ENCODE measurements at places on chromosomes 16 and 17.

DNA sequence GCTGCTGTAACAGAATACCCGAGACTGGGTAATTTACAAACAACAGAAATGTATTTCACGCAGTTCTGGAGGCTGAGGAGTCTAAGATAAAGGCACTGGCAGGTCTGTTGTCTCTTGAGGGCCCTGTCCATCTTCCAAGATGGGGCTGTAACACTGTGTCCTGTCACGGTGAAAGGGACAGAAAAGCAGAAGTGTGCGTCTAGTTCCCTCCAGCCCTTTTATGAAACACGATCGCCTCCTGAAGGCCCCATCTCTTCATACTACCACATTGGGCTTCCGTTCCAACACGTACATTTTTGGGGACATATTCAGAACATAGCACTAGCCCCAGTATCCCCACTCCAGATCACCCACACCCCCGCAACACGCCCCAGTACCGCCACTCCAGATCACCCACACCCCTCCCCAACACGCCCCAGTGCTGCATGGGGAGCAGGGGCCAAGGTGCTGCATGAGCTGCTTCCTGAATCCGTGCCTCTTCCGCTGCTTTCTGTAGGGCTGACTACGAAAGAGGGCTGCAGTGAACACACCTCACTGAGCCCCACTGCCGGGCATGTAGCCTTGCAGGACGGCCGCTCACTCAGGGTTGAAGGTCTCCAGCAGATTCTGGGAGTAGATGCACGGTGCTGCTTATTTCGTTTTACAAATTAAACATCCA is 91.9 kb downstream of the RPTOR start:
- no peak for DNase-seq

GRCh38 chr16:64211331-64211730 is 910.5 kb downstream of the CDH11 start:
- DNase-seq, result no peak

DNA sequence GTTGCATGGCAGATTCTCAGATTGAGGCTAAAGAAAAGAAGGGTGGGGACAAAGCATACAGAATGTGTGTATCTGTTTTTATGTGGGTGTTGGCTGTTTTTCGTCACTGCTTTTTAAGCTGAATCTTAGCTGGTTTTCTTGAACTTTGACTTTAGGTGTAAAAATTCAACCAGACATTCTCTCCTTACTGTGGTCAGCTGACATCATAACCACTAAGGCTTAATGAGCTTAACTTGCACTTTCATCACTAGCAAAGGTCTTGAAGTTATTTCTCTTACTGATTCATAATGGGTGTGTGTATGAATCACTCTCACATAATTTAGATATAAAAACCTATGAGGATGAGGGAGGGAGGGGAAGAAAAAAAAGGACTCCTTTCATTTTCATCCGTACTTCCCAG is 4.0 kb upstream of the CDC6 start:
- no peak for DNase-seq

- DNase-seq, result no peak
Observed at GRCh38 chr16:69709456-69710084, 16.8 kb downstream of the NQO1 start.

DNA sequence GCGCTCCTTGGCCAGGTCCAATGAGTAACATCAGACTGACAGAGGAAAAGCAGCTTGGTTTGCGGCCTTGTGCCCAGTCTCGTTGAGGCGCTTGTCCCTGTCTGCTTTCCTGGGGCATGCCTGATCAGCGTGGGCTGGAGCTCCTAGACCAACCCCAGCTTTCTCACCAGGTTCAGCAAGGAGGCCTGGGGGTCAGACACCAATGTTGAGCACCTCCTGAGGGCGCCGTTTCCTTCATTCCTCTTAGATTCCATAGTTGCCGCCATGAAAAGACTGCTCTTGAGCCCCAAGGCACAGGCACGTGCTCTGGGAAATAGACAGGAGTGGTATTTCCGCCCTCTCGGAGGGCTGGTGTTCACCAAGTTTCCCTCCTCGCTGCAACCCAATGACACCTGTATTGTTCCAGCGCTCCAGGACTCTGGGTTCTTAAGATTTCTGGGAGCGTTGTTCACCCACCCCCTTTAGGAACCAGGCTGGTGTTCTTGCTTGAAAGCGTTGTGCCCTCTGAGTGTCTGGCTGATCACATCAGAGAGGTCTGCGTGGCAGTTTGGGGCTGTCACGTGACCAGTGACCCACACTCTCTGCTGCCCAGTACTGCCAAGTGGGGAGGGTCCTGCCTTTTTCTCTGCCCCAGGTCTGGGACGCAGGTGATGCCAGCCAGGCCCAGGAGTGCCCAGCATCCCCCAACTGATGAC is 18.0 kb downstream of the KCTD2 start:
- no peak for DNase-seq

- no peak for DNase-seq
Observed at GRCh38 chr16:25031132-25031440, 15.9 kb upstream of the ARHGAP17 start.

- no peak for DNase-seq
Observed at GRCh38 chr17:40597156-40597555, 31.9 kb upstream of the CCR7 start.

GRCh38 chr17:68613739-68614298 is 12.7 kb upstream of the FAM20A start:
- DNase-seq, result no peak

DNA sequence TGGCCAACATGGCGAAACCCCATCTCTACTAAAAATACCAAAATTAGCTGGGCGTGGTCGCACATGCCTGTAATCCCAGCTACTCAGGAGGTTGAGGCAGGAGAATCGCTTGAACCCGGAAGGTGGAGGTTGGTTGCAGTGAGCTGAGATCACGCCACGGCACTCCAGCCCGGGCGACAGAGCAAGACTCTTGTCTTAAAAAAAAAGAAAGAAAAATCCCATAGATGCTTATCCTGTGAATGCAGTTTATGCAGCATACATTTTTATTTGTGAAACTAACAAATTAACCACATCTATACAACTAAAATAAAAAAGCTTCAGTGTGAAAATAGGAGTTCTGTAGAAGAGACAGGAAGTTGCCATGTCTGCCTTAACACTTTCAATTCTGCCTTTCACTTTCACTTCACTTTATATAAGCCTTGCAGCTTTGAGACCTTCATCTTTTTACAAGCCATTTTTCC is 7.1 kb downstream of the IGSF6 start:
- DNase-seq, result no peak

GRCh38 chr17:31472137-31472536 is 80.7 kb downstream of the RAB11FIP4 start:
- DNase-seq, result no peak

DNA sequence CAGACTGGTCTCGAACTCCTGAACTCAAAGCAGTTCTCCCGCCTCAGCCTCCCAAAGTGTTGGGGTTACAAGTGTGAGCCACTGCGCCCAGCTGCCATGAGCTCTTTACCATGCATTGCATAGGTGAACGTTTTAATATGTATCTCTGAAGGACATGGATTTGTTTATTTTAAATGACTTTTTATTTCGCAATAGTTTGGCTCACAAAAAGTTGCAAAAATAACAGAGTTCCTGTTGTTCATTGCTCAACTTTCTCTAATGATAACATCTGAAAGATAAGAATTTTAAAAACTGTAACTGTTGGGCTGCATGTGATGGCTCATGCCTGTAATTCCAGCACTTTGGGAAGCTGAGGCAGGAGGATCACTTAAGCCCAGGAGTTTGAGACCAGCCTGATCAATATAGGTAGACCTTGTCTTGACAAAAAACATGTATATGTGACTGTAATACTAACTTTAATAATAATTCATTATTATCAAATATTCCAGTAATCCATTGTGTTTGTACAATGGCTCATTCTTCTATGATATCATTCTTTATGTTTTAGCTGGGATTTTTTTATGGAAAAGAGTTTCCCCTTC is 80.1 kb downstream of the ABCC1 start:
- DNase-seq, result no peak

DNA sequence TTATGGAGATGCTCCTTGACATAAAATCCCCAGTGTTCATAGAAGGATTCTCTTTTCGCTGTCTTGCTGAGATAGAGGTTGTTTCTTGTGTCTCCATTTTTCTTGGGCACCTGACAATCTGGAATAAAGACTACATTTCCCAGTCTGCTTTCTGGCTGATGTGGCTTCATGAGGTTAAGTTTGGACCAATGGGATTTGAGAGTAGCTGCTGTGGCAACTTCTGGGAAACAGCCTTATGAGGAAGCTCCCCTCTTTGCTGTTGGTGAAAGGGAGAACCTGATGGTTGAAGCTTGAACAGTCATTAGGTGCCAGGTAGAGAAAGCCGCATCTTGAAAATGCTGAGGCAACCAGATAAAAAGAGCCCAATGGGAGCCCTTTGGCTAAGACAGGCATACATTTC is 24.4 kb downstream of the HS3ST4 start:
- DNase-seq, result no peak

- DNase-seq, result no peak
Observed at GRCh38 chr17:78658281-78658785, 81.1 kb upstream of the DNAH17 start.

DNA sequence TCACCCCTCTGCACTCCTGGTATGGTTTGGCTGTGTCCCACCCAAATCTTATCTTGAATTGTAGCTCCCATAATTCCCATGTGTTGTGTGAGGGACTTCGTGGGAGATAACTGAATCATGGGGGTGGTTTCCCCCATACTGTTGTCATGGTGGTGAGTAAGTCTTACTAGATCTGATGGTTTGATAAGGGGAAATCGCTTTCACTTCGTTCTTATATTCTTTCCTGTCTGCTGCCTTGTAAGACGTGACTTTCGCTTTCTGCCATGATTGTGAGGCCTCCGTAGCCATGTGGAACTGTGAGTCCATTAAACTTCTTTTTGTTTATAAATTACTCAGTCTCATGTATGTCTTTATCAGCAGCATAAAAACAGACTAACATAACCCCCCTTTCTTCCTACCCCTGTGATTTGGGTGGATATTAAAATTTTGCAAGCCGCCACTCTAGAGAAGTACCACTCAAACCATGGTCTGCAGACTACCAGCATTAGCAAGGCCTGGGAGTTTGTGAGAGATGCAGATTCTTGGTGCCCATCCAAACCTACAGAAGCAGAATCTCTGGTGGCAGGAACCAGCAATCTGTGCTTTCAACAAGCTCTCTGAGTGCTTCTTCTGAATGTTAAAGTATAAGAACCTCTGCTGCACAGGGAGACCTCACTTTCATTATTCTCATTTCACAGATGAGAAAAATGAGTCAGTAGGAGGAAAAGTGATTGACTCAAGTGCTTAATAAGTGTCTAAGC is 999.5 kb upstream of the EEF2KMT start:
- DNase-seq, result no peak

GRCh38 chr17:73566905-73567782 is 77.1 kb downstream of the SDK2 start:
- no peak for DNase-seq

GRCh38 chr17:77478281-77478680 is 337.5 kb downstream of the SEC14L1 start:
- DNase-seq, result no peak

GRCh38 chr17:62083651-62084050 is 18.6 kb upstream of the MED13 start:
- no peak for DNase-seq

GRCh38 chr16:85068746-85069145 is 41.2 kb downstream of the KIAA0513 start:
- no peak for DNase-seq
